ENCODE measurements at places on chromosomes 1 and 21.
A peak's percentile ranks its signal among the peaks of the same experiment; 100 is the strongest.

- DNase-seq: peak; percentile 20
These were observed 50.6 kb upstream of the CNTN2 start for GRCh38 chr1:204992201-204992997.

DNA sequence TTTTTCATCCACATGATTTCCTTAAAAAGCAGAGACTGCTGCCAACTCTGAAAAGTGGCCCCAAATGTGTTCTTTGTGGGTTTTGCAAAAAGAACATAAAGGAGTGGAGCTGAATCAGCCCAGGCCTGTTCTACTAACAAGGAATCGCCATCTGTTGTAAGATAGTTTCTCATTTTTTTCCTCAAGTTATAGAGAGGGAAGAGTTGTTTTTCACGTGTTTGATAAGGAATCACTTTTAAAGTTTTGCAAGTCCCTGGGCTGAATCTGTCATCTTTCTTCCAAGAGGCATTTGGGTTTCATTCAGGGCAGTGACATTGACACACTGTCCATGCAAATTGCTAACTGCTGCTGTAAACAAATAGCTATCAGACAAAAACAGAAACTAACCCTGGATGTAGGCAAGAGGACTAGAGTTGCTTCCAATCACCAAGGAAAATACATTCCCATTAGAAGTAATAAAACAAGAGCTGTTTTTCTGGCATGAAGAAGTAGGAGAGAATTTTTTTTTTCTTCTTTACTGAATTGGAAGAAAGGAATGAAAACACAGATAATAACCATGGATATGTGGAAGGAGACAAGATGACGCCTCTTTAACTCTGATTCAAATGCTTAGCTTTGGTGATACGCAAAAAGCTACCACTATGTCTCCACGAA, 58.8 kb upstream of the TBX15 start:
- no peak for DNase-seq

DNA sequence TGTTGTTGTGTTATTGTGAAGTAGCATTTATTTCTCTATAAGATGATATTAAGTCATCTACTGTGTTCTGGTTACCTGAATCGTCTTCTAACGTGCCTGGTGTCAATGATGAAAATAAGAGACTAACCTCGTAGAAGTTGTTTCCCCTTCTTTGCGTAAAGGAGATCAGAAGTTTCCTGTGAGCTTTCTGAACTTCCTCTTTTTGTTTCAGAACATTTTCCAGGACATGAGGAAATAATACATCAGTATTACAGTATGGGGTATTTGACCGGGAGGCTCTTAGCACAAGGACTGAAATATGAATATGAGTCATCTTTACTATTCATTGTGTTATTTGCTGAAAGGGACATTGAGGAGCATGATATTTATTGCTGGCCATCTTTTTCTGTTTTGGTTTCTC, 1.3 kb downstream of the ST6GALNAC3 start:
- DNase-seq: peak; percentile 97

GRCh38 chr1:21321963-21322680, 31.9 kb upstream of the ECE1 start:
- no peak for DNase-seq

DNA sequence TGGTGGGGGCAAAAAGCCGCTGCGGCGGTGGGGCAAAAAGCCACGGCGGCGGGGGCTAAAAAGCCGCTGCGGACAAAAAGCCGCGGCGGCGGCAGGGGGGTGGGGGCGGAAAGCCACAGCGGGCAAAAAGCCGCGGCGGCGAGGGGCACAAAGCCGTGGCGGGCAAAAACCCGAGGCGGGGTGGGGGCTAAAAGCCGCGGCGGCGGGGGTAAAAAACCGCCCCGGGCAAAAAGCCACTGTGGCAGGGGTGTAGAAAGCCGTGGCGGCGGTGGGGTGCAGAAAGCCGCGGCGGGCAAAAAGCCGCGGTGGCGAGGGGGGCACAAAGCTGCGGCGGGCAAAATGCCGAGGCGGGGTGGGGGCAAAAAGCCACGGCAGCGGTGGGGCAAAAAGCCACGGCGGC, 3901.8 kb downstream of the SRGAP2C start:
- DNase-seq: no peak

DNA sequence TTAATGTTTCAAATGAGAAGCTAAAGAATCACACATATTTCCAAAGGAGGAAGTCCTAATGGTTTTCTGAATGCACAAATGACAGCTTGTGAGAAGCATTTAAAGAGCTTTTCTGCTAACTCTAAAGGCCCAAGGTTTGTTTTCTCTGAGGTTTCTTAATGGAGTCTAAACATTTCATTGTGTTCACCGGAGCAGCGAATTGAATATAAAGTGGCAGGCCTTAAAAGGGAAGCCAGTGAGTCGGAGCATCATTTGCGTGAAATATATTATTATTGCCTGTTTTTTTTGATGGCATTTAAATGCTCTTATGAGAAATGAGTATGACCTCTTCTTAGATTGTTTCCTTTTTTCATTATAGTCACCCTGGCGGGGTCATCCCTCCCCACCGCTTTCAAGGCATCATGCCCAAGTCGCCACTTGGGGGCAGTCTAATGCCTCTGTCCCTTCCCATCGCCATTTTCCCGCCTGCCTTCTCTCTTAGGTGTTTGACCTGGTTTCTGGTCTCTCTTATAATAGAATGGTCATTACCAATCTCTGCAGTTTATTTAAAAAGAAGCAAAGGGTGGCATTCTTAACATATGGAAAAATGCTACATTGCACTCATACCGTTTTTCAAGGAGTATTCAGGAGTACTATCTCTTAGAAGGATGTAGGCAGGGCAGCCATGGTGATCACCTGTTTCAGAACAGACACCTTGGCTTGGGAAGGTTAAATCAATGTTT, 25.3 kb upstream of the OVAAL start:
- DNase-seq: peak; percentile 62

GRCh38 chr1:111733183-111733991, 5.8 kb downstream of the INKA2 start:
- DNase-seq: peak; percentile 94

DNA sequence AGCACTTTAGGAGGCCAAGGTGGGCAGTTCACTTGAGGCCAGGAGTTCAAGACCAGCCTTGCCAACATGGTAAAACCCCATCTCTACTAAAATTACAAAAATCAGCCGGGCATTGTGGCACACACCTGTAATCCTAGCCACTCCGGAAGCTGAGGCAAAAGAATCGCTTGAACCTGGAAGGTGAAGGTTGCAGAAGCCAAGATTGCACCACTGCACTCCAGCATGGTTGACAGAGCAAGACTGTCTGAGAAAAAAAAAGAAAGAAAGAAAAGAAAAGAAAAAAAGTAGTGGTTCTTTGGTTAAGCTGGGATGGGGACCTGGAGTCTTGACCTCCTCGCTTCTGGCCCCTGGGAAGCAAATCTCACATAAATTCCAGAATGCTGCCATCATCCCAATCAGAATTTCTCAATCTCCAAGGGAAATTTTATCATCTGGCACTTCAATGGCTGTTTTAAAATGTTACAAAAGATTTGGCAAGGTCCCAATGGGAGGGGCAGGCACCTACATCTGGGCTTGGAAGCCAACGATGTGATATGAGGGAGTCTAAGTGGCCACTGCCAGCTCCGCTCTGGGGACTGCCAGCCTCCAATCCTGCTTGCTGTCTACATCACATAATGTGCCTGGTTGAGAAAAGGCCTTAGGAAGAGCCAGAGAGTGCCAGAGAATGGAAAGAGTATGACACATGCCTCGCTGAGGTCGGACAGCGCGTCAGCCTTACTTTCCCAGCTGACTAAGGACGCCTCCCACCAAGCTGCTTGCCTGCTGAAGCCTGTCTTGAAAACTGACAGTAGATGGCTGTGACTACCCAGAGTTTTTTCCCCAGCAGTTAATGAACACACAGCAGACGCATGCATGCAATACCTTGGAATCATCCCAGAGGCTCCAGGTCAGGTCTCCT, 42.1 kb upstream of the SRP9 start:
- DNase-seq: no peak

GRCh38 chr21:46564391-46564790, 40.5 kb downstream of the S100B start:
- DNase-seq: no peak

GRCh38 chr1:87337606-87338005, 8.9 kb downstream of the LMO4 start:
- no peak for DNase-seq

GRCh38 chr1:8348047-8348776, 30.3 kb downstream of the SLC45A1 start:
- DNase-seq: no peak

Measured in Kasumi-1 (cell line).